Fibroblast of skin of left biceps (primary cell): ENCODE measurements at places on chromosomes 5 and 9.
A peak's percentile ranks its signal among the peaks of the same experiment; 100 is the strongest.

DNA sequence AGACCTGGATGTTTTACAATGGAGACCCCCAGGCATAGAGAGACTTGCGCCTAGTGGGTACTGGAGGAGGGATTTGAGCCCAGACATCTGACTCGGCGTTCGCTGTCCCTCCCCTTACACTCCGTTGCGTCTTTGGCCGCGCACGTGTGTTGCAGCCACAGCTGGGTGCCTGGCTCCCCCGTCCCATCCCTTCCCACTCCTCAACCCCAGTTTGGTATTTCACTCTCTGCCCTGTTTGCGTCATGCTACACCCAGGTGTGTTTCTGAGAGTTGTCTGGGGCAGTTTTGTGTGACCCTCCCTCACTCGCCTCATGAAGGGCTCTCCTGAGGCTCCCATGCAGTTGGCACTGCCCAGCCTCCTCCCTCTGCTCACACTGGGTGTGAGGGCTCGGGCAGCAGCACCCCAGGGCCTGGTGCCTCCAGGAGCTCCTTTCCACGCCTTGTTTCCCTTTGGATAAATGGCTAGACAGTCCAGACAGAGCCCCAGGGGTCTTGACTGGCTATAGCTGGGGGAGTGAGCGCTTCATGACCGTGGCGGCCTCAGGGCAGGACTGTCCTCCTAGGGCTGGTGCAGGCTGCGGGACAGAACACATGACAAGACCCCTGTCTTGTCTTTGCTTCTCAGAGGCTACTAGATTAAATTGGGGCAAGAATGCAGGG, 13.6 kb downstream of the TCF7 start:
- DNase-seq = no peak

DNA sequence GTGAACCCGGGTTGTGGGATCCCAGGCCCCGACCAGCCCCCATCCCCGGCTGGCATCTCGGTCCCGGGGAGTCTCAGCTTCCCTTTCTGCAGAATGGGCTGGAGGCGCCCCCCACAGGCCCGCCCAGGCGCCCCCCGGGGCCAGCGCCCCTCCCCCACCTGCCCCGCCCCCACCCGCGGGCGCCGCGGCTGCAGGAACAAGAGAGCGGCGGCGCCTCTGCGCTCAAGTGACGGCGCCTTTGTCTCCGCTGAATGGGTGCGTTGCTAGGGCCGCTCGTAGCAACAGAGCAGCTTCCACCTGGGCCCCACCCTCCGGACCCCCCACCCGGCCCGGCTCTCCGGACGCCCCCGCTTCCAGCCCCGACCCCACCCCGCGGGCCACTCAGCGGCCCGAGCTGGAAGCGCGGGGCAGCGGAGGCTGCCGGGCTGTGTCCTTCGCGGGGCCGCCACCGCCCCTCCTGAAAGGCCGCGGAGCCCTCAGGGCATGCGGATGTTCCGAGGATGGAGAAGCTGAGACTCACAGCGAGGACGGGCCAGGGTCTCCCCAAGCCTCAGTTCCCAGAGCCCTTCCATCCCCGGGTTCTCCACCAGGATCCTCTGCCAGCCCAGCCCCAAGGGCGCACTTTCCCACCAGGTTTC, 27.5 kb downstream of the ADGRD2 start:
- no peak for DNase-seq

- DNase-seq = no peak
Measured at GRCh38 chr5:73322437-73323076, 126.0 kb downstream of the FOXD1 start.

DNA sequence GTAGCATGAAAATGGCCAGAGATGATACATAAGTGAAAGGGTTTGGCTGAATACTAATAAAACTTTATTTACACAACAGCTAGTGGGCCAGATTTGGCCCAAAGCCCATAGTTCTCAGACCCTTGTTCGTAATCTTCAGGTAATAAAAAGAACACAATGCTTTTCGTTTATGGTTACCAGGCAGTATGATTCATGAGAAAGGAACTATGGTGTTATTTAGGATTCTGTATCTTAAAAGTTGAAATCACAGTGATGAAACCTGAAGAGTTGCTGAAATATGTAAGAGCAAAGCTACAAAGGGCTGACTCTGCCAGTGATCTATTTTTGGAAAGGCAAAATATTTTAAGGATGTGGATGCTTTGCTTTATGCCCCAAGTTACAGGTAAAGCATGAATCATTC, 192.7 kb downstream of the SMC2 start:
- DNase-seq = no peak

GRCh38 chr5:148827723-148828122, 1.3 kb downstream of the ADRB2 start:
- no peak for DNase-seq

DNA sequence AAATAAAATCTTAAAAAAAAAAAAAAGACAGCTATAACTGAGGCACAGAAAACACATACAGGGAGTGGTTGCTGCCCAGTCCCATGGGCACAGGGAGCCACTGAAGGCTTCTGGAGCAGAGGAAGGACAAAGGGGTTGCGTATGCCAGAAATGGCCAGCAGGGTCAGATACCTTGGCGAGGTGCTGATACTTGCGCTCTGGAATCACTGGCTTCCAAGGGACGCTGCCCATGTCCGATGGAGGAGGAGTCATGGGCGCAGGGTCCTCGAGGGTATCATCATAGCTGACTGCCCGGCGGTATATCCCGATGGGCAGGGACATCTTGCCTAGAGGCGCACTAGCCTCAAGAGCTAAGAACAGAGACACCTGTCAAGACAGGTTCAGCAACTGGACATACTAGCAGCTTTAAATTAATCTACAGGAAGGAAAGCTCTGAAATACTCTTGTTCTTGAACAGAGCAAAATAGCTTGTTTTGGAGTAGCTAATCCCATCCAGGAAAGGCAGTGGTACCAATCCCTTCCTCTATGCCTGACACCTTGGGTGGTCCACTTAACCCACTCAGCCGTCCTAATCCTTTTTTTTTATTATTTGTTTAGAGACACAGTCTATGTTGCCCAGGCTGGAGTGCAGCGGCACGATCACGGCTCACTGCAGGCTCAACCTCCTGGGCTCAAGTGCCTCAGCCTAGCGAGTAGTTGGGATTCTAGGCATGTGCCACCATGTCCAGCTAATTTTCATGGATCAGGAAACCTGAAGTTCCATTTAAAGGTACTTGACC, 6.0 kb downstream of the KIAA1191 start:
- no peak for DNase-seq

DNA sequence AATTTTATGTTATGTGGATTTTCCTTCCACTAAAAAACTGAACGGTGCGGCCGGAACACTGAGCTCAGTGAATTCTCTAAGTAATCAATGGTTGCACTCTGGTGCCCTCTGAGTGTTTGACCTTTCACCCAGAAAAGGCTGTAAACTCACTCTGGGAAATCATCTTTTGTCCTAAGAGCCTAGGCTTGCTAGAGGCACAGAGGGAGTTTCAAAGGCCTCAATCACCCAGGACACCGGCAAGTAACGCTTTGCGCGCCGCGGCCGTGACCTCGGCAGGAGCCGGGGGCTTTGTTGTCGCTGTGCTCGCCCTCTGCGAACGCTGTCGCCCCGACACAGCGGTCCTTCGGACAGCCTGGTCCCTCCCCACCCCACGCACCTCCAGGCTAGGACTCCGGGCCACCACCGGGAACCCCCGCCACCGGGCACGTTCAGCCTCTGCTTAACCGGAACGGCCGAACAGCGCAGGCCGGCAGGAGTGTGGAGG, 703 bp downstream of the ISCA1 start:
- no peak for DNase-seq

- no peak for DNase-seq
Measured at GRCh38 chr5:8864053-8864452, 681.8 kb downstream of the SEMA5A start.

DNA sequence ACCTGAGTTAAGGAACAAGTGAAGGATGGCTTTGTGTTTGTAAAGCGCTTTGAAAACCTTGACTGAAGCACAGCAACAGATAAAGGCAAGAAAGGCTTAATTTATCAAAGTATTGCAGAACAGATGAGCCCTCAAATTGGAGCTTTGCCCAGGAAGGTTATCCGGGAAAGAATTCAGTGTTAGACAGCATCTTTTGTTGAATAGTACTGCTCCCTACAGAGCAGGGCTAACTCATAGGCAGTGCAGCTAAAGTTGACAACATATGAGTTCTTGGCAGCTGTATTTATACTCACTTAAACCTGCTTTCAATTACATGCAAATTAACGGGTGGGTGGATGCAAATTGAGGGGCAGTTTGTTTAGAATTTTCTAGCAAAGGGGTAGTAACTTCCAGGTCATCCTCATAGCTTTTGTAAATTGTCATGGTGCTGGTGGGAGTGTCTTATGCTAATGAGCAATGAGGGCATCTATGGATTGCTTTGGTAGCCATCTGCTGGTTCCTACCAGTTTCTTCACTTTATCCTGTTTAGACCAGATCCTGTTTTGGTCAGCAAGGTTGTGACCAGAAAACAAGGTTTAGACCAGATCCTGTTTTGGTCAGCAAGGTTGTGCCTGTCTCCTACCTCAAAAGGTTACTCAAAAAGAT, 105.8 kb downstream of the GDA start:
- DNase-seq = no peak

DNA sequence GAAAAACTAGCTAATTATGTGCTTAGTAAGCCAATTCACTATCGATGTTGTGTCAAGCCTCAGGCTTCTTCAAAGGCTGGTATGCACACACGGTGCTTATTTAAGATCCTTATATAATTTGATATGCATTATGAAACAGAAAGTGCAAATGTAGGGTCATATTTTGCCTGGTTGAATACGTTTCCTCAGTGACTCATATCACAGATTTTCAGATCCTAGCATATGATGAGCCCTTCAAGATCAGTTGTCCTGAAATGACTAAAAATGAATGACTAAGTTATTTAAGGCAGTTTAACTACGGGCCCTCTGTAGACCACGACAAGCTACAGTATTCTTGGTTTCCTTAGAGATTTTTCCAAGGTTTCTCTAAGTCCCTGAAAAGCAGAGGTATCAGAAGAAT, 778.3 kb downstream of the PRELID2 start:
- no peak for DNase-seq

GRCh38 chr5:111901296-111901695, 144.3 kb upstream of the NREP start:
- DNase-seq = no peak

- DNase-seq = no peak
Measured at GRCh38 chr9:113484258-113484730, 20.8 kb downstream of the RGS3 start.

DNA sequence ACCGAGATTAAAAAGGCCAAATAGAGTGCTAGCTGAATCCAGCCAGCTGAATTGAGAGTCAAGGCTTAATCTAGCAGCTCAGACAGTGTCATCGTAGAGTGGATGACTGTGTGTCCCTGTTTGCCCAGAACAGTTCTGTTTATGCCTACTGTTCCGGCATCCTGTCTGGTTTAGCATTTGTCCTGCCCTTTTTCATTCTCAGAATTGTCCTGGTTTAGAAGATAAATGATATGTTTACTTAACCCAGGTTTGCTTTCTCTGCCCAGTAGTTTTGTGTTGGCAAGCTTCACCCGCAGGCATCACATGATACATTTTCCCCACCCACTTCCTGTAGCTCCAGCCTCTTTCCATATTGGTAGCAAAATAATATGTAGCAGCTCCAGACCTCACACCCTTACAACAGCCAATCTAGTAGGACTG, 41.3 kb upstream of the ZSWIM6 start:
- DNase-seq = no peak

- DNase-seq = no peak
Measured at GRCh38 chr9:5813824-5814223, 19.1 kb downstream of the ERMP1 start.

GRCh38 chr9:4416467-4416866, 73.8 kb upstream of the SLC1A1 start:
- no peak for DNase-seq

GRCh38 chr5:19369048-19369447, 619.0 kb downstream of the CDH18 start:
- DNase-seq = no peak

GRCh38 chr5:122941737-122942136, 94.8 kb downstream of the PPIC start:
- DNase-seq = no peak

DNA sequence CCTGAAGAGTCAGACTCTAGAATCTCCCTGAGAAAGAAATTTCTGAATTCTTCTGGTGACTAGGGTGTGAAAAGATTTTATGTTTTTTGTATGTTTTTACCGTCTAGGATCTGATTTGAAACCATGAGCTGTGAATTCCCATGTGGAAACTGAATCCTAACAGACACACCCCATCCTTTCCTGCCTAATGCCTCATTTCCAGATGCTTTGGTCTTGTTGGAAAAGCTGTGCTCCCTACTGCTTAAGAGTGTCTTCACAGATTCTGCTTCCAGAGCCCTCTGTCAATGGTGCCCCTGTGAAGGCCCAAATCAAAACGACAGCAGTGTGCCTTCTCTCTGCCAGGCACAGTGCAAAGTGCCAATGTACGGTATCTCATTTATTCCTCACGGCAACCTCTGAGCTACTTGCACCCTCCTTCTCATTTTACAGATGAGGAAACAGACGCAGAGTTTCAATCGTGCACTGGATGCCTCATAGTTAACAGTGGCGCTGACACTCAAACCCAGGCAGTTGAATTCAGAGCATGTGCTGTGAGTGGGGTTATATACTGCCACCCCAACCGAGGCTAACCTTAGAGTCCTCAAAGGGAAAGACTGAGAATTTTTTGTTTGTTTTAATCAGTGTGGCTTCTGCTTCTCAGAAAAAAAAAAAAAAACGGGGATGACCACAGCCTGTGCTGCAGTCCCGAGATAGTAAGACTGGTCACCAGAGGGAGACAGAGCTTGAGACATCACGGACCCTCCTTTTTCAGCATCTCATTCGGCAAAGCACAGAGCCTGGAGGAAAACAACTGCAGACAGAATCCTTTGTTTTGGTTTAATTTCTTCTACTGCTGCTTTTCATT, 188.4 kb downstream of the SNCAIP start:
- peak; percentile 23 for DNase-seq

GRCh38 chr5:123520677-123521247, 8.8 kb downstream of the CSNK1G3 start:
- DNase-seq = no peak

GRCh38 chr9:14272927-14273528, 40.9 kb downstream of the NFIB start:
- no peak for DNase-seq

DNA sequence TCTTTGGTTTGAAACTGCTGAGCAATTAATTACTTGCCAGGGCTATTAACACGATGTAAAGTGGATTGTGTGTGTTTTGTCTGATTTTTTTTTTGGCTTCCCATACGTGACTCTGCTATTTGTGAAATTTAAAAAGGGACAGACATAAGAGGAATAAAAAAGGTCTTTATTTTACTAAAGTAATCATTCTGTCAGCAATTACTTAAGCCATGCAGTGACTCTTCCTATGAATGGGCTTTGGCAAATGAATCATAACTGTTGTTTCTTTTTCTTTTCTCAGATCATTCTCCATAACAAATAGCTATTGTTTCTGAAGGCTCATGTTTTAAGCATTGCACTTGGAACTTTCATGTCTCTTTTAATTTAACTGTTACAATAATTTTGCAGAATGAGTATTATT, 461.3 kb upstream of the RORB start:
- no peak for DNase-seq

DNA sequence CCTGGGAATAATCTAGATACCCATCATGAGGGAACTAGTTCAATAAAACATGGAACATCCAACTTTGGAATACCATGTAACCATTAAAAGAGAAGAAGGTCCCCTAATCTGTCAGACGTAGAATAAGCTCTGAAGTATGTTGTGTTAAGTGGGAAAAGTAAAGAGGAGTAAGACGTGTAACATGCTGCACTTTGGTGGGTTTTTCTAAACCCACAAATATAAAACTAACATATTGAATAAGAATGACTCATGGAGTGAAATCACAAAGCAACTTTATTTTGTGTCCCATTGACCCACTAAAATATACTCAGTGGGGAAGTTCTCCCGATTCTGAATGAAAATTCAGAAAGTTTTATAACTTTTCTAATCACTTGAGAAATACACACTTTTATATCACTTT, 67.9 kb upstream of the PIK3R1 start:
- DNase-seq = no peak

- no peak for DNase-seq
Measured at GRCh38 chr5:132498686-132499271, 8.2 kb upstream of the IRF1 start.
